ENCODE measurements at places on chromosomes 7 and 10.

DNA sequence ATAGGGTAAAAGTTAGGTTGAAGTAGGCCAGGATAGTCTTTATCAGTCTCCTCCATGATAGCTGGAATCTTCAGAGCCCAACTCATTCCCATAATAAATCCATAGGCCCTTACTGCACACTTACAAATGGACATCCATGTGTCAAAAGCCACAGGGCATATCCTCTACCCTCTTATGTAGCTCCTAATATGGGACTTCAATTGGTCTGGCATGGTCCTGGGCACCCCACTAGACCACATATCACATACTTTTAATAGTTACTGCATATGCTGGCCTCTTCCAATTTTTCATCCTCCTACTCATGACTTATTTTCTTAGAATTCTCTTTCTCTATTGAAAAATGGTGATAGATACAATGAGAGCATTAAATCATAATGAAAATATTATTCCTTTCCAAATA, 169.3 kb downstream of the MAGI2 start:
- no peak for DNase-seq

- peak; percentile 2 for DNase-seq
These were observed 88.4 kb downstream of the BEND7 start for GRCh38 chr10:13440185-13441061.

- no peak for DNase-seq
These were observed 257.6 kb upstream of the IGFBP3 start for GRCh38 chr7:46178661-46179060.

- no peak for DNase-seq
These were observed 1.1 kb upstream of the TARP start for GRCh38 chr7:38274486-38274885.

- DNase-seq = no peak
These were observed 19.1 kb downstream of the ACADSB start for GRCh38 chr10:123027861-123028260.

GRCh38 chr10:118781541-118781940, 26.8 kb upstream of the CACUL1 start:
- no peak for DNase-seq

- no peak for DNase-seq
These were observed 14.5 kb downstream of the PYROXD2 start for GRCh38 chr10:98400482-98400881.

DNA sequence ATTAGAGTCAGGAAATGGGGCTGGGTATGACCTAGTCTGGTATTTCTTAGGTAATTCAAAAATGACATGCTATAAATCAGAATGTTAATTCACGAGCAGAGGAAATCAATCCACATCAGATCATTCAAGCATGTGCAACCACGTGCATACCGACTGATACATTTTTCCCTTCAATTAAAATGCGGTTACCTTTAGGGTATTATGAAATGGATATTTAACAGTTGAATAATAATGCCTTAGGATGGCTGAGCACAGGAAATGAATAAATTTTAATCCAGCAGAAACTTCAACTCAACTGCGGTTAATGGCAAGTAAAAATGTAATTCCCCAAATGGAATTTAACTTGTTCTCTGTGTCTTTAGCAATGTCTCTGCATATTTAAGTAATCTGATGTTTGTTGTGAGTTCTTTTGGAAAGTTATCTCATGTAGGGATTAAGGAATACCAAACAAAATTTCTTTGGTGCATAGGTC, 9.2 kb downstream of the CPA2 start:
- DNase-seq = no peak

DNA sequence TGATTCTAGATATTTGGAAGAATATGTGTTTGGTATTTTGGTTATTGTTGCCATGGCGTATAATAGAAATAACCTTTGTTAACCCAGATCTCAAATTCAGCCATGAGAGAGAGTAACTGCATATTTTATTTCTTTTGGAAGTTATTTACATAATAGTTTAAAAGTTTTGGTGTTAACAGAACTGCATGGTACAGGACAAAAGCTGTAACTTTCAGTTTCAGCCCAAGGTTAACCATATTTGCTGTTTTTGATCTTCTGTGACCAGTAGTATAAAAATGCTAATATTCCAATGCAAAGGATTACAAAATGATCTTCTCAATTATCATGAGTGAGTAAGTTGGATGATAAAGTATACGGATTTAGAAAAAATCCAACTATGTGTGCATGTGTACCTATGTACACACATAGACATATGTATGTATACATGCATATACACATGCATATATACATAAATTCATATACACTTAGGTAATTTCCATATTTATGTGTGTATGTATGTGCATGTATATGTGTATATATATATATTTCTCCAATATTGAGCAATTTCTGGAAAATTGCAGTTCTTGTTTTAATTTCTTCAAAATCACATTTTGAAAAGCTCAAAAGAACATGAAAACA, 38.0 kb upstream of the PIP4K2A start:
- DNase-seq = no peak

DNA sequence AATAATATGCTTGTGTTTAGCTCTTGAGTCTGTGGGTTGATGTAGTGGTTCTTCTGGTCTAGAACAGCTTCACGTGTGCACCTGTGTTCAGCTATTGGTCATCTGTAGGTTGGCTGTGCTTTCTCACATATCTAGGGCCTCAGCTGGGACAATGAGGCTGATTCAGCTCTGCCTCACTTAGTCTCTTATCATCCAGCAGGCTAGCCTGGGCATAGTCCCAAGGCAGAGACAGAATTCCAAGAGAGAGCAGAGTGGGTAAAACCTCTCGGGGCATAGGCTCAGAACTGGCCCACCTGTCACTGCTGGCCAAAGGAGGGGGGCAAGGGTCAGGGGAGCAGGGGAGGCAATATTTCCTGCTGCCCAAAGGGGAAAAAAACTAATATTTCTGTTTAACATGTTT, 32.0 kb upstream of the MXI1 start:
- no peak for DNase-seq

GRCh38 chr10:59387951-59388670, 25.8 kb upstream of the FAM13C start:
- no peak for DNase-seq

GRCh38 chr7:41933427-41933826, 230.5 kb upstream of the INHBA start:
- DNase-seq = no peak

DNA sequence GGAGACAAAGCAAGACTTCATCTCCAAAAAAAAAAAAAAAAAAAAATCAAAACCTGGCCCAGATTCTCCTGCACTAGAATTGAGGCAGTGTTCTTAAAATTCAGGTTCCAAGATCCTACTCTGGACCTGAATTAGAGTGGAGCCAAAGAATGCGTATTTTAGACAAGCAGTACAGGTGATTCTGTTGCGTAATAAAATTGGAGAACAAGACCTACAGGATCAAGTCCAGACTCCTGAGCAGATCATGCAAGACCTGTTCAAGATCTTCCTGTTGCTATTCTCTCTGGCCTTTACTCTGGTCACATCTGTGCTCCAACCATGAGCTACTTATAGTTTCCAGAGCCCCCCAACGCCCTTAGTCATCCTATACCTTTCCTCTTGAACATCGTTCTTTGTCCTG, 51.5 kb upstream of the RSBN1L start:
- DNase-seq = no peak

GRCh38 chr10:84184517-84184916, 9.8 kb upstream of the CDHR1 start:
- DNase-seq = no peak

DNA sequence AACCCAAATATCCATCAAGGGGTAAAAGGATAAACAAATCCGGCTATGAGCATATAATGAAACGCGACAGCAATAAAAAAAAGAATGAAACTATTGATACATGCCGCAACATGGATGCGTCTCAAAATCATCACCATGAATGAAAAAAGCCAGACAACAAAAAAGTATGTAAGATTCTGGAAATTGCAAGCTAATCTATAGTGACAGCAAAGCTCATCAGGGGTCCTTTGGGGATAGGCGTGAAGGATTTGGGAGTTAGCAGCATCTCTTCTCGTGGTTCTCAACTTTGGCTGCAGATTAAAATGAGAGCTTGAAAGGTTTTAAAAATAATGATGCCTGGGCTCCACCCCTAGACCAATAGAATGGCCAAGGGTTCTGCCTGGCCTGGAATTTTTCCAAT, 46.0 kb upstream of the ELN start:
- DNase-seq = no peak
